Brain (organoid and tissue), 16 donors: ENCODE measurements at places on chromosomes 2 and 18. TPM values are rescaled to one million over a fixed set of nuclear protein-coding genes. Genes with fewer than 3 reads are reported as not detected.

Gene MEP1B
- not detected for polyA plus RNA-seq

Gene CFAP65
- polyA plus RNA-seq: 0.61 TPM

Gene IKZF2
- 1.3 TPM for polyA plus RNA-seq

Gene FHOD3
- polyA plus RNA-seq: 15.2 TPM

Gene RGPD4
- not detected for polyA plus RNA-seq

Gene TEKT4
- not detected for polyA plus RNA-seq

Gene NOSTRIN
- polyA plus RNA-seq: 1.2 TPM

Gene LDLRAD4
- 20.2 TPM for polyA plus RNA-seq

Gene LPIN1
- polyA plus RNA-seq: 15.0 TPM

Gene IL36A
- polyA plus RNA-seq: not detected

Gene POTEJ
- not detected for polyA plus RNA-seq

Gene SLC25A12
- polyA plus RNA-seq: 12.3 TPM

Gene HMSD
- polyA plus RNA-seq: 5.3 TPM

Gene ACTG2
- polyA plus RNA-seq: 1.6 TPM

Gene TMEM169
- 8.2 TPM for polyA plus RNA-seq

Gene PFN4
- polyA plus RNA-seq: 0.59 TPM

Gene LIPG
- 0.44 TPM for polyA plus RNA-seq

Gene SLC16A14
- polyA plus RNA-seq: 2.2 TPM

Gene C18orf54
- polyA plus RNA-seq: 2.2 TPM

Gene CYTIP
- 0.76 TPM for polyA plus RNA-seq

Gene UGT1A3
- not detected for polyA plus RNA-seq

Gene RGPD3
- not detected for polyA plus RNA-seq

Gene TFCP2L1
- polyA plus RNA-seq: 11.5 TPM

Gene TNS1
- 23.1 TPM for polyA plus RNA-seq

Gene ASB18
- not detected for polyA plus RNA-seq

Gene CAPN13
- polyA plus RNA-seq: 1.7 TPM

Gene ELOA2
- not detected for polyA plus RNA-seq

Gene ABCG8
- not detected for polyA plus RNA-seq

Gene SLC9A4
- not detected for polyA plus RNA-seq

Gene INHBB
- 13.9 TPM for polyA plus RNA-seq

Gene PSD4
- polyA plus RNA-seq: 5.5 TPM

Gene MRPS9
- 17.2 TPM for polyA plus RNA-seq

Gene EMILIN1
- polyA plus RNA-seq: 6.2 TPM

Gene IL1RN
- polyA plus RNA-seq: not detected

Gene SLC4A3
- 16.6 TPM for polyA plus RNA-seq

Gene RIT2
- 8.6 TPM for polyA plus RNA-seq

Gene CPLX4
- polyA plus RNA-seq: not detected

Gene PLCL1
- 5.7 TPM for polyA plus RNA-seq

Gene C2orf49
- 12.0 TPM for polyA plus RNA-seq

Gene SPATA3
- polyA plus RNA-seq: not detected

Gene ECEL1
- 3.7 TPM for polyA plus RNA-seq

Gene KCNK3
- polyA plus RNA-seq: 6.8 TPM

Gene REG1B
- not detected for polyA plus RNA-seq

Gene COL6A3
- 4.8 TPM for polyA plus RNA-seq

Gene OSBPL1A
- 47.2 TPM for polyA plus RNA-seq

Gene PROM2
- polyA plus RNA-seq: 1.7 TPM

Gene CCDC138
- polyA plus RNA-seq: 1.7 TPM

Gene UGT1A10
- not detected for polyA plus RNA-seq

Gene C2orf92
- polyA plus RNA-seq: 2.0 TPM

Gene GPR45
- polyA plus RNA-seq: 0.34 TPM

Gene ANKRD30B
- not detected for polyA plus RNA-seq
